ENCODE measurements at places on chromosomes 7 and 10.
A peak's percentile ranks its signal among the peaks of the same experiment; 100 is the strongest.

DNA sequence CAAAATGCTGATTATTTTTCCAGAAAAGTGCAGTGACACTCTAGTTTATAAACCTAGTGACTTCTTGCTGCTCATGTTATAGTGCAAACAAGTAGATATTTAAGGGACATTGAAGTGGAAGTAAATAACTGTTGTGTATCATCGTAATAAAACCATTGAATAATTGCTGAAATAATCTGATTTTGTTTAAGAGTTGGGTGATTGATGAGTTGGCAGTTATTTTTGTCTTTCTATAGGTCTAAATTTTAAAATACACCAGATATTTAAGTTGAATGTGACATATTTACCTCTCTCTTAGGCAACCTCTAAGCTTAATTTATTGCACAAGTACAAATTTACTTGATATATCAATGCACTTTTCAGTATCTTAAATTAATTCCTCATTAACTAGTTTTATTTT lies 192.9 kb downstream of the TSPAN12 start:
- DNase-seq, result no peak

DNA sequence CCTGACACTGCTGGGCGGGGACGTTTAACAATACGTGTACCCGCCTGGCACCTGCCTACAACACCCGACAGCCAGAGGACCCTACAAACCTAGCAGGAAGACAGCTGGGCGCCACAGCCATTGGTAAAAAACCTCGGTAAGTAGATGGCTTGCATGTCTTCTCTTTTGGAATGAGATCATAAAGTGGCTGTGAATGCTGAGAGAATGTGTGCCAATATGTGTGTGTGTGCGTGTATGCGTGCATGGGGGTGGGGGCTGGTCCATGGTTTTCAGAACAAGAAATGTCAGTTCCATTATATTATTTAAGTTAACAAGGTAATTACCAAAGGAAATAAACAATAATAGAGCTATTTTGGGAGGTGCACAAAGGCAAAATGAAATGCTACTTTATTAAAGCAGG lies 39.2 kb downstream of the PAPOLB start:
- DNase-seq, result no peak

DNA sequence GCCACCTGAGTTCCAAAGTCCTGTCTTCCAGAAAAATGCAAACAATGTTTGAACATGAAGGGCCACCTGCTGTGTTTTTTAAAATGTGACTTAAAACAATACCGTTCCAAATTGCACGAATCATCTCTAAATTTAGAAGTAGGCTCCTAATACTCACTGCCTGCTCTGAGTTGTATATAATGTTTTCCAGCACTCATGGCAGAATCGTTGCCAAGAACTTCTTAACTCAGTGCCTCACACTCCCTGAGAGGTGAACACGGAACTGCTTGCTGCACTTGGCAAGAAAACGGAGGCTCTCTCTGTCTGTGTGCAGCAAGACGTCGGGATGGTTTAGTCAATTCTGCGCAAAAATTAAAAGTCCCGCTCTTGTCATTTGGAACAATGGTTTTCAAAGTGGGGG lies 757.3 kb upstream of the AUTS2 start:
- DNase-seq, result no peak

DNA sequence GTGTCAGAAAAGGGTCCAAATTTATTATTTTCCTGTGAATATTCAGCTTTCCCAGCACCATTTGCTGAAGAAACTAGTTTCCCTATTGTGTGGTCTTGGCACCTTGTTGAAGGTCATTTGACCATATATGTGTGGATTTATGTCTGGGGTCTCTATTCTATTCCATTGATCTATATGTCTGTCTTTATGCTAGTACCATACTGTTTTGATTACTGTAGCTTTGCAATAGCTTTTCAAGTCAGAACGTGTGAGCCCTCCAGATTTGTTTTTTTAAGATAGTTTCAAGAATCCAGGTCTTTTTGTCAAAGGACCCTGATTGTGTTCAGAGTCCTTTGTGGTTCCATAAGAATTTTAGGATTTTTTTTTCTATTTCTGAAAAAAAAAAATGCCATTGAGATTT lies 79.0 kb upstream of the WAC start:
- no peak for DNase-seq

DNA sequence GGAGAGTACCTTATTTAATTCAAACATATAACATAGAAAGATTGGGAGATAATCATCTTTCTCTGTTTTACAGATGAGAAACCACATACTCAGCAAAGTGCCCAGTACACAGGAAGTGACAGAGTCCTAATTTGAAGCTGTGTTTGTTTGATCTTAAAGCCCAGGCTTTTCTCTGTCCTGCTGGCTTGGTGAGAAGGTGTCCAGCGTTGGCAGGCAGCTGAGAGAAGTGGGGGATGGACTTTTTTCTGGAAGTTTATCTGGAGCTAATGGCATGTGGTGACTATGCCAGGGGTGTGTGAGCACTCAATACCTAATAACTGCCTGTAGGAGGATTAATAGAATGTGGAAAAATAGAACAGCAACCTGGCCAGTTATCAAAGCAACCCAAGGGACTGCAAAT lies 60.8 kb downstream of the NPSR1 start:
- DNase-seq, result no peak

DNA sequence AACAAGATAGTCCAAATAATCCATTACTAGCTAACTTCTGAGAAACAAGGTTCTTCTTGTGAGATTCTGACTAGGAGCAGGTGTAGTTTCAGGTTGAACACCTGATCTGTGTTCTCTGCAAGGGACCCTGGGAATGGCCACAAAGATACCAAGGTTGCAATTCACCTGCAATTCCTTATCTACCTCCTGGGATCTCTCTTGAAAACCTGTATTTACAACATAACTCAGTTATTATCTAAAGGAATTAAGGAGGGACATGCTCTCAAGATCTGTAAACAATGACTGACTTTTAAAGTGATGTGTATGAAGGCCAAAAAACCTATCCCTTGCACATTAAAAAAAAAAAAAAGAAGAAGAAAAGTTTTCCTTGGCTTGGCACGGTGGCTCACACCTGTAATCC lies 54.8 kb downstream of the ABLIM1 start:
- no peak for DNase-seq

- no peak for DNase-seq
These were observed 114.6 kb upstream of the RET start for GRCh38 chr10:42962110-42962901.

GRCh38 chr10:31926160-31926559 lies 2.5 kb downstream of the ARHGAP12 start:
- DNase-seq, result peak; percentile 8

- DNase-seq, result peak; percentile 91
These were observed 108.7 kb downstream of the DIP2C start for GRCh38 chr10:580778-581177.

GRCh38 chr7:70494225-70495032 lies 637.5 kb upstream of the GALNT17 start:
- no peak for DNase-seq

DNA sequence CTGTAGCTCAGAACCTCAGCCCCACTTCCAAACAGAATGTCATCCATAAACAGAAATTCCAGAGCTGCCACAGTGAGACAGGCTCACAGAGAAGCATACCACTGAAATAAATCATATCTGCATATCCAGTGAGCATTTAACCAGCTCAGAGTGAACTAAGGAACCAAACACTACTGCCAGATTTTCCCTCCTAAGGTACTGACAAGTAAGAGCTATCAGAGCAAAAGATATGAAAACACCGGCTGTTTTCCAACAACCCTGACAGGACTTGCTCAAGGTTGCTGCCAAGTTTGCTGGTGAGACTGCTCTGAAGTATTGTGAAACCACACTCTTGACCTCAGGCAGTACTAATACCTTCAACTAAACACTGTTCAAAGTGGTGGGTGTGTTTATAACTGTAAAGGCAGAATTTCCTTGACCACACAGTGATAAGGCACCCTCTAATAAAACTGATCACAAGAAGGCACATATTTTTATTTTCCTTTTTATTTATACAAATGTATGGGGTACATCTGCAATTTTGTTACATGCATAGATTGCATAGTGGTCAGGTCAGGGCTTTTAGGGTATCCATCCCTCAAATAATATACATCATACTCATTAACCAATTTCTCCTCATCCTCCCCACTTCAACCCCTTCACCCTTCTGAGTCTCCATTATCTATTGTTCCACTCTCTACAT lies 18.3 kb downstream of the SGMS1 start:
- DNase-seq, result peak; percentile 96

DNA sequence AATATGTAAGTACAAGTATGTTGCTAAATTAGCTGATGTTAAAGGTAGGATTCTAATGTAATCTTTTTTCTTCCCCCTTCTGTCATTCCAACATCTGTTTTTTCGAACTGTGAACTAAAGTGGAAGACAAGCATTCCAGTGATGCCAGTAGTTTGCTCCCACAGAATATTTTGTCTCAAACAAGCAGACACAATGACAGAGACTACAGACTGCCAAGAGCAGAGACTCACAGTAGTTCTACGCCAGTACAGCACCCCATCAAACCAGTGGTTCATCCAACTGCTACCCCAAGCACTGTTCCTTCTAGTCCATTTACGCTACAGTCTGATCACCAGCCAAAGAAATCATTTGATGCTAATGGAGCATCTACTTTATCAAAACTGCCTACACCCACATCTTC lies 62.7 kb downstream of the WAC start:
- no peak for DNase-seq

DNA sequence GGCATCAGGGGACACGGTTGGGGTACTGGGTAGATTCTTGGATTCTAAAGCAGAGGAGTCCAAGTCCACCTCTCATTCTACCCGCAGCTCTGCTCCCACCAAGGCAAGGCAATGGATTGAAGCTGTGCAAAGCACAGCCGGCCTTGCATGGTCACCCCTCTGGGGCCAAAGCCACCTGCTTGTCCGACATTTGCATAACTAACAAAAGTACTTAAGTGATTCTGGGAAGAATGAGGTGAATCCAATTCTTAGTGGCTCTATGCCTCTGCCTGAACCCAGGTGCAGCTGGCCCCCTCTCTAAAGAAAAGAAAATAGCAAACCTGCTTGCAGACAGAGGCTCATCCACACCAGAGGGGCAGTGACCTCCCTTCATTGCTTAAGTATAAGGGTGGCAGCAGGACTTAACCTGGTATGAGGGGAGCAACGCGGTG lies 10.7 kb upstream of the COBL start:
- DNase-seq, result no peak

DNA sequence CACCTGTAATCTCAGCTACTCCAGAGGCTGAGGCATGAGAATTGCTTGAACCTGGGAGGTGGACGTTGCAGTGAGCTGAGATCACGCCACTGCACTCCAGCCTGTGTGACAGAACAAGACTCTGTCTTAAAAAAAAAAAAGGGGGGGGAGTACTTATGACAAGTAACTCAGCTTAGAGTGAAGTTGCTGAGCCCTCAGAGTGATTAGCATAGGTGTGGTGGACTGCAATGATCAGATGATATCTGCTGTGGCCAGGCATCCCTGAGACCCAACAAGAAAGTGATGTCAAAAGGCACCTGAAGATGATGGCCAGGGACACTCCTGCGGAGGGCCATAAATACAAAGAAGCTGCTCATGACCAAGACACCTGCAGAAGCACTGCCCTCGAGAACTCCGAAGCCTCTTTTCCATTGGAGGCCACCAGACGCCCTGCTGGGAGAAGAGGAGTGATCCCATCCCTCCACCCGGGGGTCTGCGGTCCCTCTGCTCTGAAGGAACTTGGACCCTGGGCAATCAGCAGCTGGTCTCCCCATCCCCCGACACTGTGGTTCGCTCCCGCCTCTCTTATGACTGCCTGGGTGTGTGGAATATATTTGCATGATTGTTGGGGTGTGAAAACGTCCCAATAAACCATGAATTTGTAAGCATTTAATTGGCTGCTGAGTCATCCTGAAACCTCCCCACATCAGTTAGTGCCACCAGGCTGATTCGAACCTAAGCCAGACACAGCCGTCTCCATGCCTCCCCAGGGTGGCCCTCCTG lies 46.0 kb downstream of the RASGEF1A start:
- no peak for DNase-seq

- DNase-seq, result no peak
These were observed 228.3 kb upstream of the NPVF start for GRCh38 chr7:25456467-25457171.

DNA sequence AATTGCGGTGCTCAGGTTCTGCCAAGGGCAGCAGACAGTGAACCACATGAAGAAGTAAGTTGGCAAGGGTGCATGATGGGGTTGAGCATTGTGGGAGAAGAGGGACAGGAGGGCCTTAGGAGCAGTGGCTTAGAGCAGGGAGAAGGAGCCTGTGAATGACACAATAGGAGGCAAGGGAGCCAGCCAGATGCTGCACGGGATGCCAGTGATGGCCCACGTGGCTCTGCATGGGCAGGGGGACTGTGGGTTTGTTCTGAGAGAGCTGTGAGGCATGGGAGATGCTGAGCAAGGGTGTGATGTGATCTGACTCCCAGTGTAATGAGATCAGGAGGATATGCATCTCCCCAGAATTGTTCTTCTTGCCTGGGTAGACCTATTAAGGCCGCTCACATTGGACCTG lies 60.9 kb downstream of the C10orf90 start:
- DNase-seq, result no peak

DNA sequence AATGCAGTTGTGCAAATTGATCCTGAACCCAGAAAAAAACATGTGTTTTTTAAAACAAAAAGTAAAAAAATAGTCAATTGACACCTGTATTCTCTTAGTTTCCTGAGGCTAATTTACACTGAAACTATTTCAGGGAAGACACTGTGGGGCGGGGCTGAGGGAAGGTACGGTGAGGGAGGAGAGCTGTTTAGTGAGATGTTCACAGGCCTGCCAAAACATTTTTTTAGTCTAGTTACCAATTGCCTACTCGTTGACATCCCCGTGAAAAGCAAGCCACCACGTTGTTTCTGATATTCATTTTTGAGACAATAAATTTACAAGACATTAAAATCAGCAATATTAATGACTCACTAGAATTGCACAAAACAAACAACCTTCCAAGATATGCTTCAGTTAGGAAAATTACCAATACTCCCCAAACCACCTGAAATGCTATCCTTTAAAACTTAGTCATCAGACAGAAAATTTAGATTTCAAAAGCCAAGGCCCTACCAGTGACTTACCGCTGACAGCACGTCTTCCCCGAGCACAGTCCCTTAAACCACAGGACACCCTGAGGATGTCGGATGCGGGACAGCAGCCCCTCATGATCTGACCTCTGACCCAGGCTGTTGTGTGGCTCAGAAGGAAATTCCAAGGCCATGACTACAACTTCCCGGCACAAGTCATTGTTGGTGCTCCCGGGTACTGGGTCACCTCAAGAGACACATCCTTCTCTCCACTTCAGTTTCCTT lies 279.2 kb downstream of the PRPF18 start:
- peak; percentile 73 for DNase-seq

DNA sequence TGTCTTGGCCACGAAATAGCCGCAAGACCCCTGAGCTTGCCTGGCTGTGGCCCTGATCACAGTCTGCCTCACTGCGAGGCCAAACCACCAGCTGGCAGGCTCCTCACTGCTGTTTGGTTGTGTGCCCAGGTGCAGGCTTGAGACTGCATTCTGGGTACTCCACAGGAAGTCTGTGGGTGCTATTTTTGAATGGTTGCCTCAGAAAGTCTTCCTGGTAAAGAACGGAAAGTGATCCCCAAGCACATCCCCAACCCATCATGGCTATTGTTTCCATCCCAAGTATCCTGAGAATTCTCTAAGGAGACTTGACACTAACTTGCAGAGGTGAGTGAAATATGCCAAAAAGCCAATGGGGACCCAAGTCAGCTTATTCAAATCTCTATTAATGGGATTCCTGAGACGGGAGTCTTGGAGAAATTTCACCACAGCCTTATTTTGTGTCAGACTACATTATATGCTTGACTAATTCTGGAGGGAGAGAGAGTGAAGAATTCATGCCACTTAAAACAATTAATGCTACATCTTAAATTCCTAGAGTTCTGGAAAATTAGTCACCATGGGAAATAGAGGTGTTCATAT lies 170.9 kb downstream of the RAMP3 start:
- DNase-seq, result no peak

GRCh38 chr7:112371701-112372100 lies 78.6 kb upstream of the IFRD1 start:
- DNase-seq, result no peak

Measured in mammary epithelial cell (primary cell).